ENCODE measurements at places on chromosomes 7 and 10.

DNA sequence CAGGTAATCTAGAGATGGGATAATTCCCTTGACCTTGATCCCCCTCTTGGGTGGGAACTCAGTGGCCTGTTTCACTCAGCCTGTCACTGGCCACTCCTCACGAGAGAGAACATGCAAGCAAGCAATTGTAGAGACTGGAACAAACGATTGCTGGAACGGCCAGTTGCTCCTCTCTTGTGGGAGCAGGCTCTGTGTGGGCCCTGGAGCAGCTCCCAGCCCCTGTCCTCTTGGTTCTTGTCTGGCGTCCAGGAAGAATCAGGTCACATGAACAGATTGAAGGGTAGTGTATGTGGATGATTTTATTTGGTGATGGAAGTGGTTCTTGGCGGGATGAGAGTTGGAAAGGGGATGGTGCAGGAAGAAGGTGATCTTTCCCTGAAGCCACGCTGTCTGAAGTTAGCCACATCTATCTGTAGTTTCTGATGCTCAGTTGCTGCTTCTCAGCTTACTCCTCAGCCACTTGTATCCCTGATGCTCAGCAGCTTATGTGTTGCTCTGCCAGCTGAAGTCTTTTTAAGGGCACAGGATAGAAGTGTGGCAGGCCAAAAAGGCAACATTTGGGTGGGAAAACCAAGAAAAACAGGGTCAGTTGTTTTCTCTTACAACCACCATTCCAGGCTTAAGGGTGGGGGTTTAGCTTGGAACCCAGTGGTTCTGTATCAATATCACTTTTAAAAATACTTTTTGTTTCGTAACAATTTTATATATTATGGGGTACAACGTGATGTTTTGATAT, 15.9 kb downstream of the RNF133 start:
- no peak for DNase-seq

GRCh38 chr10:55183993-55184392, 383.0 kb upstream of the PCDH15 start:
- no peak for DNase-seq

DNA sequence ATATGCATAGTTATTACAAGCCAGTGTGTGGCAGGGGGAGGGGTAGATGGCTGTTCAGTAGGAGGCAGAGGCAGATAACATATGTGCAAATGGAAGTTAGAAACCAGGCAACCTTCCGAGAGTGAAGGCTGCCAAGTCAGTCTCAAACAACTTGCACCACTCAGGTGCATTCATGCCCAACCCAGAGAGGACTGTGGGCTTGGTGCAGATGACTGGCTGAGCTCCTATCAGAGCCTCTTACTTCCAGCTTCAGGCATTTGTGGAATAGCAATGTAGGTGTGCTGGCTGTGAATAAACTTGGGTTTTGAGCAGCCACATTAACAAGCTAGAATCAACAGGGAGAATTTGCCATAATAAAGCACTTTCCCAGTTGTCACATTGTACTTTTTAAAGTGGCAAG, 789.8 kb downstream of the PHTF2 start:
- no peak for DNase-seq

DNA sequence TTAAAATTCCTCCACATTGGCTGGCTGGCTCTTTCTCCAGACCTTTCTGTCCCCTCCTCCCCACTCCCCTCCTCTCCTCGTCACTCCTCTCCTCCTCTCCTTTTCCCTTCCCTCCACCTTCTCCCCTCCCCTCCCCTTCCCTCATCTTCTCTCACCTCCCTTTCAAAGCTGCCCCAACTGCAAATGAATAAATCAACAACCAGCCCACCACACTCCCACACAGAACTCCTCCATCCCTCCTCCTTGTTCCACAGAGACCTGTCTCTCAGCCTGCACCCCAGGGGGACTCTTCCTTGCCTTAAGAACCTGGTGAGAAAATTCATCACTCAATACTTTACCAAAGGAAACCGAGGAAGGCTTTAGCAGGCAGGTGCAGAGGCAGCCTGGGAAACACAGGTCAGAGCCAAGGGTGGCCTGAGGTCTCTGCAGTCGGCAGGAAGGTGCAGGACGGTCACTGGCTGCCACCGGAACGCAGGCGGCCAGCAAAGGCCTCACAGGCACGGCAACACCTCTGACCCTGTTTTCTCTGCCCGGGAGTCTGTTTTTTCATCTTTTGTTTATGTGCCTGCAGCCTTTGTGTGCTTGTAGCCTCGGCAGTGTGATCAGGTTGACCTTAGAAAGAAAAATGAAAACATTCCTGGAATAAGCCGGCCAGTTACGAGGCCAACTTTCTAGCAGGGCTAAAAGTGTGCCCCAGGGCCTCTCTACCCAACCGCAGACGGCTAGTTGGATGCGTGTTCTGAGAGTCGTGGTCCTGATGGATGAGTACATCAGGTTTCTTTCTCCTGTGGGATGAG, 207.6 kb upstream of the KLF6 start:
- no peak for DNase-seq

DNA sequence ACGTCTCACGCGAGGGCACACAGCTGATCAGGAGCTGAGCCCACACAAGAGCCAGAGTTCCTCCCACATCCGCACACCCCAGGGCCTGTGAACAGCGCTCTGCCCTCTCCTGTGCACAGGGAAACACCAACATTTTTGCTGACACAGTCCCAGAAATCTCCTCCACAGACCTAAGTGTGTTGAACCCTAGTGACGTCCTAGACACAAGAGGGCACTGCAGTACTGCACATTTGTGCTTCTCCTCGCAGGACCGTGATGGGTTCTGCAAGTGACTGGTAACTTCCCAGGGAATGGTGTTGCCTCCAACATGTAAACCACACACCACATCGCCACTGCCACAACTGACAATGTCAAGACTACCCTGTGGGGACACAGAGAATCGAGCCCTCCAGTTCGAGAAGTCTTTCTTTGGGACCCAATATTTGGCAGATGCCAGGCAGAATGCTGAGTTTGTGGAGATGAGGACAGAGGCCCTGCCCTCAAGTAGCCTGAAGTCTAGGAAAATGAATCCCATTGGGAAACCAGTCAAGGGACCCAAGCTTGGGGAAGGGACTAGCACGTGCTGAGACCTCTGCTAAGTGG, 170.3 kb downstream of the PAXIP1 start:
- DNase-seq = peak; percentile 3

- no peak for DNase-seq
Observed at GRCh38 chr7:133703547-133703946, 423.6 kb upstream of the LRGUK start.

DNA sequence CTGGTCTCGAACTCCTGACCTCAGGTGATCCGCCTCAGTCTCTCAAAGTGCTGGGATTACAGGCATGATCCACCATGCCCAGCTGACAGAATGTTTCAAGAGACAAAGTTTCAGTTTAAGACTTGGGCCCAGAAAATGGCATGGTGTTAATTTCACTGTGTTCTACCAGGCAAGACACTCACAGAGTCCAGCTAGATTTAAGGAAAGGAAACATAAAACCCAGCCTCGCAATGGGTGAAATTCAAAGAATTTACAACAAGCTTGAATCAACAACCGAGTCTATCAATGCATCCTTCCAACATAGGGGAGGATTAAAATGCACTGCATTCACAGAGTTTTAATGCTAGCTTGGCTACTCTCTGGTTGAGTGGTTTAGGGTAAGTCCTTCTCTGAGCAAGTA, 764.0 kb downstream of the XPNPEP1 start:
- DNase-seq = no peak

Measured in activated CD4-positive, alpha-beta T cell treated with anti-CD3 and anti-CD28 coated beads, Interleukin-2, amount 50 U/mL, for 16 hours (primary cell).